ENCODE measurements at places on chromosomes 1 and 21. TPM values are rescaled to one million over a fixed set of nuclear protein-coding genes. Genes with fewer than 3 reads are reported as not detected.

The SPRR3 gene
- total RNA-seq, result not detected

The TRPM2 gene
- total RNA-seq, result 1.2 TPM

The HTR6 gene
- total RNA-seq, result not detected

GRCh38 chr21:18549214-18549905 is 145.8 kb upstream of the TMPRSS15 start:
- no peak for DNase-seq

DNA sequence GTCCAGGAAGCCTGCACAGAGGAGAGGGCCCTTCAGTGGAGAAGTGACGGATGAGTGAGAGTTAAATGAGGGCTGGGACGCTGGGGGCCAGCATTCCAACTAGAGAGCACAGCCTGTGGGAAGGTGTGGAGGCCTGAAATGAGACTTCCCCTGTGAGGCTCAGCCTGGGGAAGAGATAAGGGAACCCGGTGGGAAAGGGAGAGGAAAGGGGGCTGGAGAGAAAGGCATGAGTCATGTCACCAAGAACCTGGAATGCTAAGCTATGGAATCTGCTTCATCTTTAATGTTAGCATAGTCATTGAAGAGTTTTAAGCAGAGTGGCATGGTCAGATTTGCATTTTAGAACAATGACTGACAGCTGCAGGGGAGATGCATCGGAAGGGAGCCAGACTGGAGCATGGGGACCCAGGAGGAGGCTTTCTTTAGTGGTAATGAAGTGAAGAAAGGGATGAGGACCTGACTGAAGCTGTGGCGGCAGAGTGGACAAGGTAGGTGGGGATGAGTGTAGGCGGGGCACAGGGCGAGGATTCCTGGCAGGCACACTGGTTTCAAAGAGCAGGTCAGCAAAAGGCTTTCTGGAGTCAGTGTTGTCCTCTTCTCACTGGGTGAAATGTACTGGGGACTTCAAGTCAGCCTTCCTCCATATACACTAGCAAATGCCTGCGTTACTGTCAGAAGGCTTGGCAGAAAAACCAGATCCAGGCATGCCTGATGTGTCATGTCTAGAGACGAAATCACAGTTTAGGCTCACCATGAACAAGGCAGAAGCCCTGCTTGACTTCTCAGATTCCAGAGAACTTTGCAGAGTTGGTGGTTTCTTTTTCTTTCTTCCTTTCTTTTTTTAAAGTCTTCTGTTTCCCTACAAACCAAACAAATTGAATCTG is 8.0 kb downstream of the RGL1 start:
- no peak for DNase-seq

The CDK18 gene
- total RNA-seq, result 195 TPM

GRCh38 chr1:58432851-58433668 is 113.5 kb downstream of the OMA1 start:
- no peak for DNase-seq

DNA sequence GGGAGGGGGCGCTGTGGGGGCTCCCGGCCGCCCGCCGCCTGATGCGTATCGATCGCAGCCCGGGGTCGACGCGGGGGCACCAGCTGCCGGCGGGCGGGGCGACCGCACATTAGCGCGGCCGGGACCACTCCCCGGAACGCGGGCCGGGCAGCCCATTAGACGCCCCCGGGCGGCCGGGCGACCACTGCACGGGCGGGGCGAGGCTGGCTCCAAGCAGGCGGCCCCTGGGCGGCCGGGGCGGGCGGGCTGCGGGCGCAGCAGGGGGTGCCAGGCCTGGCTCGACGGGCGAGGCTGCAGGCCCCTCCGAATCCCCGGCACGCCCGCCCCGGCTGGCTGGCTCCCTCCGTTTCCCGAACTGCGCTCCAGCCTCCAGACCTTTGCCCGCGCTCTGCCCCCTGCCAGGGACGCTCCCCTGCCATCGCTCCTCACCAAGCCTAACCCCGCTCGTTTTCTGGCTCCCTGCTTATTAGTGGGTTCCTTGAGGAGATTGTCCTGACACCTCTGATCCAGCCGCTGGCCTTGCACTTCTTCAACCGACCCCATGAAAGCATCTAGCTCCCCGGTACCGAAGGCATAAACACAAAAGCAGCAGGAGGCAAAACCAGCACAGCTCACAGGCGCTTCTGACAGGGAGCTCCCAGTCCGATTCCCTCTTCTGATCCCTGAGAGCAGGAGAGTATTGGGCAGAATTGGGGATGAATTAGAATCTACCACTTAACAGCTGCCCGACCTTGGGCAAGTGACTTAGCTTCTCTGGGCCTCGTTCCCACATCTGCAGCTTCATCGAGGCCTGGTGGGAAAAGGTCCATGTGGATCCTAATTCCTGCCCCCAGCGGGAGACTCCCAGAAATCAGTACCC is 92.6 kb upstream of the CASZ1 start:
- no peak for DNase-seq

- no peak for DNase-seq
Observed at GRCh38 chr1:185695299-185695698, 38.9 kb upstream of the HMCN1 start.

The CBR1 gene
- total RNA-seq, result 24.1 TPM

The LCE3D gene
- not detected for total RNA-seq

GRCh38 chr1:204493145-204493983 is 1.2 kb downstream of the PIK3C2B start:
- DNase-seq, result peak; percentile 83

The IFI44L gene
- total RNA-seq, result 8.5 TPM

- DNase-seq, result no peak
Observed at GRCh38 chr1:222956601-222957000, 141.8 kb downstream of the DISP1 start.

GRCh38 chr1:88466011-88466410 is 218.1 kb upstream of the PKN2 start:
- no peak for DNase-seq

DNA sequence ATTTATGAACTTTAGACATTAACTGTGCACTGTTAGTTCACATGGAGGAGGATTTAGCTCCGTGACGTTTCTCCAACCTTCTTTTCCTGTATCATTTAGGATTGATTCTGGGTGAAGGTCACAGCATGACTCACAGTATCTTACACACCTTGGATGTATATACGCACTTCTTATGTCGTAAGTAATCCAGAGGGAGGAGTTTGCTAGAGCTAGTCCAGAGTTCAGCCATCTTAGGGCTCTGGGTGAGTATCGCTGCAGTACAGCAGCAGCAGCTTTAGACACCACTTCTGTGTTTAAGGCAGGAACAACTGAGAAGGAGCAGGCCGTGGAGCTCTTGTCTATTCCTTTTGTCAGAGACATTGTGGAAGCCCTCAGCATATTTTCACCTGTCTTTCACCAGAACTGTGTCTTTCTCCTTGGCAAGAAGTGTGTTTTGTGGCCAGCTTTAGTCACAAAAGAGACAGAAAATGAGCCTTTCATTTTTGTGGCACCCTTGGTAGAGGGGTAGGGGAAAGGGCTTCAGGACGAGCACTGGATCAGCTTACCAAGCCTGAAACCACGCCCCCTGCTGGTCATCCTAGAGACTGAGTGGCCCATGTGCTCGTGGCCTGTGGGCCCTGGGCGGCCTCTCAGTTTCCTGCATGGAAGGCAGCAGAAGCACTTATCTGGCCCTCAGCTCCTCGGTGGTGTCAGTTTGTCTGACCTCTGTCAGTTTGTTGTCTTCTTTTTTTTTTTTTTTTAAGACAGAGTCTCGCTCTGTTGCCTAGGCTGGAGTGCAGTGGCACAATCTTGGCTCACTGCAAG is 64.0 kb downstream of the ADARB1 start:
- no peak for DNase-seq

- DNase-seq, result no peak
Observed at GRCh38 chr1:1120866-1121591, 5.1 kb upstream of the C1orf159 start.

DNA sequence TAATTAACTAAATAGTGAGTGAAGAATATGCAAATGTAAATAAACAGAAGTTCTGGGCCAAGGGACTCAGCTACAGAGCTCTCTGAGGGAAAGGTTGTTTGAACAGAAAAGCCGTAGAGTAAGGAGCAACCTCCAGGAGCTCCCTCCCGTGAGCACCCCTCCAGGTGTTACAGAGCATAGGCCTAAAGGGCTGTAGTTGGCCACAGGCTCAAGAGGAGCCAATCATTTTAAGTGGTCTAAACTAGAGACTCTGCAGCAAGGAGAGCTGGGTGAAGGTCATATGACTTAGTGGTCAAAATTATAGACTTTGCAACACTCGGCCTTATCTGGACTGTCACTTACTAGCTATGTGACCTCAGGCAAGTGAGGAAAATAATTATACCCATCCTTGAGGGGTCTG is 19.1 kb upstream of the RXRG start:
- no peak for DNase-seq

DNA sequence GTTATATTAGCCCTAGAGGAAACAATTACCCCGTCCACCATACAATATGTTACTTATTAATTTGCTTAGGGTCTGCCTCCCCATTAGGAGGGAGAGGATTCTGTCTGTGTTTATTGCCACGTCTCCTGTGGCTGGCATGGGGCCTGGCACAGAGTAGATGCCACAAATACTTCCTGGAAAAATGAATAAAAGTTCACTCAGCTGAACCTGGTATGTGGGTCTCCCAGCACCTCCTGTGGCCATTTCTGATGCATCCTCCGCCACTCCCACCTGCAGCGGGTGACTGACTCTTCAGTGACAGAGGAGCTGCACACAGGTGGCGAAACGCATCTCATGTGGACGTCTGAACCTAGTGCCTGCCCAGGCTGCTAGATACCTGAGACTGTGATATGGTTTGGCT is 112.7 kb downstream of the CLIC6 start:
- DNase-seq, result no peak

- no peak for DNase-seq
Observed at GRCh38 chr21:15421441-15421881, 308.3 kb upstream of the USP25 start.

The SYTL1 gene
- total RNA-seq, result 0.65 TPM
